ENCODE measurements at places on chromosomes 16 and 17.

GRCh38 chr16:4984174-4984990 lies 26.3 kb downstream of the SEC14L5 start:
- no peak for DNase-seq

- no peak for DNase-seq
These were observed 2.9 kb downstream of the UNC119 start for GRCh38 chr17:28549236-28550132.

DNA sequence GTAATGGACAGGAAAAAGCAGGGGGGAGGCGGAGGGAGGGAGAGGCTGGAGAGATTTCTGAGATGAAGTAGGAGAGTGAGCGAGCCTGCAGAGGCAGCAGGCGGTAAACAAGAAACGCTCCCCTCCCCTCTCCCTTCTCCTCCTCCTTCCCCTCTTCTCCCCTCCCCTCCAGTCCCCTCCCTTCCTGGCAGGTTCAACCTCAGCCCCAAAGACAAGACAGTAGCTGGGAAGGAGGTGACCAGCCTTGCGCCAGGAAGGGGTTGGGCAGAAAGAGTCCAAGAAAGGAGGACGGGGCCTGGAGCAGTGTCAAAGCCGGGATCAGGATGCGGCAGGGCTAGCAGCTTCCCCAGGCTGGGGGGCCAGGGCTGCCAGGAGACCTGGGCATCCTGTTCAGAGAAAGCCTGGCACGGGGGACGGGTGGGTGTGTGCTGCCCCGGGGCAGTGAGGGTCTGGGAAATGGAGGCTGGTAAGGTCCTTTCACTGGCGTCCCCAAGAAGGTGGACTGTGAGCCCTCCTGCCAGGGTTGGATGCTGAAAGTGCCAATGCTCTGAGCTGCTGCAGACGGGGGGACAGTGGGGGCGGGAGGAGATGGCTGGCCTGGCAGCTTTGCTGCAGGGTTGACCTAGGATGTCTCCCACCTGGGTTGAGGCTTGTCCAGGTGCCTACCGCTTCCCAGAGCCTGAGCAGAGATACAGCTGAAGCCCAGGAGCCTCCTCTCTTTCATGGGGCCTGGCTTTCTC lies 261.6 kb upstream of the TNRC6C start:
- no peak for DNase-seq

GRCh38 chr16:85982563-85982939 lies 83.6 kb downstream of the IRF8 start:
- DNase-seq = no peak

GRCh38 chr16:57204675-57205074 lies 18.5 kb downstream of the RSPRY1 start:
- no peak for DNase-seq

DNA sequence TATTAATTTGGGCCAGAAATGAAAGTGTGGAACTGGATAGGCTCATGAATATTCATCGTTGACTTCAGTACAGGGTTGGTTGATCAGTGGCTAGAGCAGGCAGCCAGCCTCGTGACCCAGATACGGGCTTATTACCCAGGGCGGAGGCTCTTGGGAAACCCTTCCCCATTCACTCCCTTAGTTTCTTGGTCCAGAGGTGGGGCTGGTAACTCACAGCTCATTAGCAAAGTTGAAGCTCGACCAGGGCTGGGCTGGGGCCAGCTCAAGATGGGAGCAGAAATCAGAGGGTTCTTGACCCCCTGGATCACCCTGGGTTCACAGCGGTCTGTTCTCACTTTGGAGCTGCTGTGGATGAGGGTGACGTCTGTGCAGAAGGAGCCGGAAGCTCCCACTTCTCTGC lies 44.6 kb upstream of the GSE1 start:
- DNase-seq = no peak

GRCh38 chr16:46568472-46569230 lies 52.5 kb downstream of the SHCBP1 start:
- no peak for DNase-seq

- no peak for DNase-seq
These were observed 97.5 kb downstream of the OR1D5 start for GRCh38 chr17:2965621-2966595.

DNA sequence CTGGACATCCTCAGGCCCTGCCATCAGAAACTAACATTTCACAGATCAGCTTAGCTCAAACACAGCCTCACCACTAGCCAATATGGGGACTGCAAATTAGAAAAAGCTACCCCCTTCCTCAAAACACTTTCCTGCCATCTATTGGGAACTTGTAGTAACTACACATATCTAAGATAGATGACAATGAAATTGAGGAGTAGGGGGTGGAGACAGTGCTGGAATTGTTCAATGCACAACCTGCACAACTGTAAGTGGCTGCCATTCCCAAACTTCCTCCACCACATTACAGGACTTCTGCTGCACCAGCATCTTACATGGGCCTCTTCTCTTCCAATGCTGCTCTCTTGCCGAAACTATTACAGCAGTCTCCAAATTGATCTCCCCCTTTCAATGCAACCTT lies 21.9 kb downstream of the AIPL1 start:
- no peak for DNase-seq

DNA sequence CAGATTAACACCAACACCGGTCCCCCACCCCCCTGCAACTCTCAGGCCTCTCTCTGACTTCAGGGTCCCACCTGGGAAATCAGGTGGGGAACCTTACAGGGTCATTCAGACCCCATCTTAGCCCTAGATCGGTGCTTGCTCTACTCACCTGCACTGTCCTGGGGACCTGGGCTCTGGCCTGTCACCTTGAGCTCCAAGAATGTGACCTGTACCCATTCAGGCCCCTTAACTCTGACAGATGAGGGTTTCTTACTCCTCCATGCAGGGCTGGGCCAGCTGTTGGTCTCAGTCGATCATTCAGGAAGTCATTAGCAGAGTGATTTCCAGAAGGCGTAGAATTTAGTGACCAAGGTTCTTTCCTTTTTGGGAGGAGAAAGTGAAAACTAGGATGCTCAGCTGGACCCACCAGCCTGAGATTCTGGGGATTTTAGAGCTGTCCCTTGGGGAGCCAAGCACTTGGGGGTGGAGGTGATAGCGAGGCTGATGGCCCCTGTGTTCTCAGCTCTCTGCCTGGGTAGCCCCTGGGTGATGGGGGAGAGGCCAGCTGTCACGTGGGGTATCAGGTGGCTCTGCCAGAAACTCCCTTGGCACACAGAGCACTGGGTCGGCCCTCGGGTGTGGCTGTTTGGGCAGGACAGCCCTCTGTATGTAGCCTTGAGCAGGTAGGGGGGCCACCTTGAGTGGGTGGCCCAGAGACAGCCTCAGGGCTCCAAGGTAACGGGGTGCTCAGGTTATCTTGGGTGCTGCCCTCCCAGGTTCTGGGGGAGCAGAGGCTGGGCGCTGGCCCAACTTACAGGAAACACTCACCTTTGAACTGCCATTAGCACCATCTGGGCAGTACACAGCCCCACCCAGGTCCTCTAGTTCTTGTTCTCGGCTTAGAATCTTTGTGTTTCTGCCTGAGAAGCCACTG lies 724 bp downstream of the MVP start:
- peak; percentile 64 for DNase-seq

- DNase-seq = no peak
These were observed 32.2 kb downstream of the FZD2 start for GRCh38 chr17:44589316-44590071.

DNA sequence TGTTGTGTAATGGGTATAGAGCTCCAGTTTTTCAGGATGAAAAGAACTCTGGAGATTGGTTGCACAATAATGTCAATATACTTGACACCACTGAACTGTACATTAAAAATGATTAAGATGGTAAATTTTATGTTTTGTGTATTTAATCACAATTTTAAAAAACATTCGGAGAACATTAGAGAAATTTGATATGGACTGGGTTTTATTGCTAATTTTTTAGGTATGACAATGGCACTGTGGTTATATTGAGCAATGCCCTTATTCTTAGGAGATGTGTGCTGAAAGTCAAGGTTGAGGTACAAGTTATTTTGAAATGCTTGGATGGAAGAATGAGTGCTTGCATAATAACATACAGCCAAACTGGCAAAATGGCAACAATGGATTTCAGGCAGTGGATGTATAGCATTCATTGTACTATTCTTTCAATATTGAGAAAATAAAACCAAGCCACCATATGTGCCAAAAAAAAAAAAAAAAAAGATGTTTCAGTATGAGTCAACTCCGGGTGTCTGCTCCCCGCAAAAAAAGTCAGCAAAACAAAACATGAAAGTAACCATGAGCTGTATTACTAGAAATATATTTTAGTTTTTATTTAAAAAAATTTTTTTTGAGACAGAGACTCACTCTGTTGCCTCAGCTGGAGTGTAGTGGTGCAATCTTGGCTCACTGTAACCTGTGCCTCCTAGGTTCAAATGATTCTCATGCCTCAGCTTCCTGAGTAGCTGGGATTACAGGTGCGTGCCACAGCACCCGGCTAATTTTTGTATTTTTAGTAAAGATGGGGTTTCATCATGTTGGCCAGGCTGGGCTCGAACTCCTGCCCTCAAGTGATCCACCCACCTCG lies 19.8 kb downstream of the HOXB1 start:
- no peak for DNase-seq

GRCh38 chr17:45666046-45666600 lies 118.0 kb upstream of the CRHR1 start:
- no peak for DNase-seq

- DNase-seq = no peak
These were observed 3.7 kb downstream of the PEMT start for GRCh38 chr17:17587614-17588337.

DNA sequence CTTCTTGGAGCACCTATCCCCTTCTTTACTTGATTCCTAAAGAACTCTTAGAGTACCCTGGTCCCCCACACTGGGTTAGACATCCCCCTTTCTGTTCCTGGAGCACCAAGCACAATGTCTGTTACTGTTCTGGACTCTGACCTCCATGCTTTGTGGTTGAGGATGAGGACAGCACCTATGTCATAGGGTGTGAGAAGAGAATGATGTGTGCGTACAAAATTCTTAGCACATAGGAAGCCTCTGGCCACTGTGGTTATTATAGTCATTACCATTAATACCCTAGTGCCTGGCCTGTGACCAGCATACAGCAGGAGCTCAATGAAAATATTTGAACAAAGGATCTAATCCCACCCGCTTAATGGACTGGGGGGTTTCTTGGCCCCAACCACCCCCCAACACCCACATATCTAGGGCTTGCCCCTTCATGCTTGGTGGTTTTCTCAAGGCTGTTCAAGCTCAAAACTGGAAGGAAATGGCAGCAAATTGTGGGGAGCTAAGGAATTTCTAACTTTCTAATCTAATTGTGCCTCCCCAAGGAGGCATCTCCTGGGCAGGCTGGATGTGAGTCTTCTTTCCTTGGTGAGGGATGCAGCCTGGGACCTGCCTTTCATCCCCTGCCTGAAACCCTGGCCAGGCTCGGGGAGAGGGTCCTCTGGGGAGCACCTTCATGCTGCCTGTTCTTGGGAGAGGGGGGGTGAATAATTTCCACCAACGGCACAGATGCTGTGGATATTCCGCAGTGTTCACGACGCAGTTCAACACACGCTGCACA lies 1.5 kb upstream of the CMIP start:
- no peak for DNase-seq

DNA sequence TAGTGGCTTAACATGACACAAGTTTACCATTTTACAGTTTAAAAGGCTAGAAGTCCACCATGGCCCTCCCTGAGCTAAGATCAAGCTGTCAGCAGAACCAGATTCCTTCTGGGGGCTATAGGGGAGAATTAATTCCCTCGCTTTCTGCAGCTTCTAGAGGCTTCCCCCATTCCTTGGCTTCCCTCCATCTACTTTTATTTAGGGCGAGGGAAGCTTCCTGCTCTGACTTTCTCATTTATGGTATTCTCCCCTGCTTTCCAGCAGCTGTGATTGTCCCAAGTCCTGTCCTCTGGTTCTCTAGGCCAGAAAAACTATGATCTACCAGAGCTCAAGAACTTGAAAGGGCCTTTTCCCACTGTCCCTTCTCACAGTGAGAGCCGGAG lies 4.3 kb downstream of the CETP start:
- no peak for DNase-seq

GRCh38 chr17:29555840-29556239 lies 11.0 kb downstream of the ABHD15 start:
- no peak for DNase-seq

DNA sequence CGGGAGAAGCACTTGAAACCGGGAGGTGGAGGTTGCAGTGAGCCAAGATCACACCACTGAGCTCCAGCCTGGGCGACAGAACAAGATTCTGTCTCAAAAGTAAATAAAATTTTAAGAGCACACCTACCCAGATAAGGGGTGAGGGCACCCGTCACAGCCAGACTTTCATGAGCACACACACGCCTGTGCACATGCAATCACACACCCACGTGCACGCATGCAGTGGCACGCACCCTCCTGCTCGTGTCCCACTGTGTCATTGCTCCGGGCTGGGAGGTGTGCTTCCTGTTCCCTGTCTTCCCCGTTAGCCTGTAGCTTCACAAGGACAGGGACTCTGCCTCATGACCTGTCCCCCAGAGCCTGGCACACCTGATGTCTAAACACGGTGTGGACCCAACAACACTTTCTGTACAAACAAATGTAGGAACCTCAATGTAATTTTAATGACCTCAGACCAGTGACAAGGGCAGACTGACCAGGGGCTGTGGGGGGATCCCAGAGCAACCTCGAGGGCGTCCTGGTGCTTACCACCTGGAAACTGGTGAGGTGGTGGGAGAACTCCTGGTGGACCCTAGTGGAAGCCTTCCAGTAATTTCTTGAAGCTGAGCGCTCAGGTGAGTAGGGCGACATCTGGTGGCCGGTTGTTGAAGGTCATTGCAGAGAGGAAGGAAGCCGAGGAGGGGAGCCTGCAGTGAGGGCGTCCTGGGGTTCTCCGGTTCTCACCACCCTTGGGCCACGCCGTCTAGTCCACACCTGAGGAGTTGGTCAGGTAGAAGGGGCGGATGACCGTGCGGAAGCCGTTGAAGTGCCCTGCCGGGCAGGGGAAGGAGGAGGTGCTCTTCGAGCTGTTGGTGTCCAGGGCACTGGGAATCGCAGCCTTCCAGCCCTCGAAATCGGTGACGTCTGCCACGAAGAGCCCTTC lies 8.6 kb downstream of the LGALS3BP start:
- peak; percentile 81 for DNase-seq

DNA sequence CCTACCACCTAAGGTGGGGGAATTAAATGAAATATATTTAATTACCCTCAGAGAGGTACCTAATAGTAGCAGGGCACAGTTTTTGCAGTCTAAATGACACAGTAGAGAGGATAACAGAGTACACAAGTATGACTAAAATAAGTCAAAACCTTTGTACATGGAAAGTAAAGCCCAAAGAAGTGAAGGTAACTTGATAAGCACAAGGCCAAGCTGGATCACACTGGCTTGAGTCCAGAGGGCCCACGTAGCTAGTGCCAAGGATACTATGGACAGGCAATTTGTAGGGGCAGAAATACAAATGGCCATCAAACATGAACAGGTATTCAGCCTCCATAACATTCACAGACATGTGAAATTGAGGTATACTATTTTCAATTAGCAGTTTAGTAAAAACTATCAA lies 7.6 kb downstream of the MYO18A start:
- DNase-seq = no peak

GRCh38 chr17:30332057-30332542 lies 1.8 kb downstream of the TMIGD1 start:
- no peak for DNase-seq
